ENCODE measurements at places on chromosomes 1 and 21.

- no peak for DNase-seq
Measured at GRCh38 chr1:168476588-168477385, 67.0 kb downstream of the XCL2 start.

GRCh38 chr1:64540265-64540791 is 70.4 kb downstream of the CACHD1 start:
- no peak for DNase-seq

DNA sequence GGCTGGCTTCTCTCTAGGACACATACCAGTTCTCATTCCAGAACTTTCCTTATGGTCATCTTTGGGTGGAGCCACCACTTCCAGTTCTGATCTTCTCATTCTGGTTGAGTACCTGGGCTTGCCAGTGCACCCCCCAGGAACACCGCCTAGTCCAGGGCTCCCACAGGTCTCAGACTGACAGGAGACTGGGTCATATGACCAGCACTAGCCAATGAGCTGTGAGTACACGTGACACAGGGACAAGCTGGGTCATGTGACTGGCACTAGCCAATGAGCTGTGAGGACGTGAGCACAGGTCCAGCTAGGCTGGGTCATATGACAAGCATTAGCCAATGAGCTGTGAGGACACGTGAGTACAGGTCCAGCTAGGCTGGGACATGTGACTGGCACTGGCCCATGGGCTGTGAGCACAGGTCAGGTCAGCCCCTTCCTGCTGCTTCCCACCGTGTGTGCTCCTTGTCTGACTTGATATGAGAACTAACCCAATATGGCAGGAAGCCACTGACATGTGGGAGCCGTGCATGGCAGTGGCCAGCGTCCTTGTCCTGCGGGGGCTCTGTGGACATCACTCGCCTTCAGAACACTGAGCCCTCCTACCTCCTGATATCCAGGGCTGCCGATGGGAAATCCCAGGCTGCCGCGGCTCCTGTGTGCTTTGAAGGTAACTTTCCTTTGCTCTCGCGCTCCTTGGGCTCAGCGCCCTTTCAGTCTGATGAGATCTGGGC is 22.7 kb downstream of the KRTAP10-1 start:
- DNase-seq: no peak

DNA sequence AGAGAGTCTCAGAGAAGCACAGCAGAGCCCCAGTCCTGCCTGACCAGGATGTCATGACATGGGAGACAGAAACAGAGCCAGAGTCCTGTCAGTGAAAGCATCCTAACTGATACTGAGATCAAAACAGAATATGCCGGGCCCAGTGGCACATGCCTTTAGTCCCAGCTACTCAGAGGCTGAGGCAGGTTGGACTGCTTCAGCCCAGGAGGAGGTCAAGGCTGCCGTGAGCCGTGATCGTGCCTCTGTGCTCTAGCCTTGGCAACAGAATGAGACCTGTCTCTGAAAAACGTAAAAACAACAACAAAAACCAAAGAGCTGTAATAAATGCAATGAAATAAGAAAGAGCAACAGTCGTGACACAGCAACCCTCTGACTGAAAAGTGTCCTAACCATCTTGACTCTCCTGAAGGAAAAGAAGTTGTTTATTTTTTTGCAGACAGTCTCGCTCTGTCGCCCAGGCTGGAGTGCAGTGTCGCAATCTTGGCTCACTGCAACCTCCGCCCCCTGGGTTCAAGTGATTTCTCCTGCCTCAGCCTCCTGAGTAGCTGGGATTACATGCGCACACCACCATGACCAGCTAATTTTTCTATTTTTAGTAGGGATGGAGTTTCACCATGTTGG is 189.2 kb downstream of the SLC45A1 start:
- no peak for DNase-seq

- DNase-seq: no peak
Measured at GRCh38 chr1:157966031-157966537, 27.4 kb upstream of the KIRREL1 start.
